ENCODE measurements at places on chromosomes 13 and 19. TPM values are rescaled to one million over a fixed set of nuclear protein-coding genes. Genes with fewer than 3 reads are reported as not detected.

The PODNL1 gene
- not detected for total RNA-seq

The MAP4K1 gene
- total RNA-seq: 0.55 TPM

The SMIM44 gene
- total RNA-seq: not detected

The SERPINE3 gene
- not detected for total RNA-seq

The PRSS57 gene
- not detected for total RNA-seq

The KLK6 gene
- 0.46 TPM for total RNA-seq

The TRAPPC5 gene
- total RNA-seq: 17.3 TPM

The CGB2 gene
- total RNA-seq: not detected

The CDK8 gene
- total RNA-seq: 6.7 TPM

The CD37 gene
- total RNA-seq: 11.0 TPM

The SLC5A5 gene
- not detected for total RNA-seq

The PRR36 gene
- 0.35 TPM for total RNA-seq

The ZNF763 gene
- total RNA-seq: 1.0 TPM

The KPTN gene
- 5.4 TPM for total RNA-seq

The APOC4 gene
- total RNA-seq: not detected

The CCDC169 gene
- total RNA-seq: not detected

The NLRP11 gene
- total RNA-seq: not detected

The FCAR gene
- total RNA-seq: 0.40 TPM

The SHD gene
- total RNA-seq: not detected

The FNDC3A gene
- 80.3 TPM for total RNA-seq

The UNC13A gene
- 0.35 TPM for total RNA-seq

The UBE2L5 gene
- 2.8 TPM for total RNA-seq

The TMTC4 gene
- 36.1 TPM for total RNA-seq

The NFKBIB gene
- total RNA-seq: 5.2 TPM

The CALR3 gene
- not detected for total RNA-seq

The OR7A5 gene
- total RNA-seq: not detected

The CADM4 gene
- 14.9 TPM for total RNA-seq

The ZNF600 gene
- total RNA-seq: 14.5 TPM

The SLC8A2 gene
- total RNA-seq: 3.4 TPM

The DIS3 gene
- total RNA-seq: 20.6 TPM

The STOML3 gene
- 0.29 TPM for total RNA-seq

The TEX101 gene
- not detected for total RNA-seq

The CABP5 gene
- not detected for total RNA-seq

The MYH14 gene
- 1.5 TPM for total RNA-seq

The KLF1 gene
- 0.97 TPM for total RNA-seq

The ITGBL1 gene
- not detected for total RNA-seq
